ENCODE measurements at places on chromosomes 12 and 14. TPM values are rescaled to one million over a fixed set of nuclear protein-coding genes. Genes with fewer than 3 reads are reported as not detected.

HVCN1 gene
- 12.4 TPM for total RNA-seq

DNA sequence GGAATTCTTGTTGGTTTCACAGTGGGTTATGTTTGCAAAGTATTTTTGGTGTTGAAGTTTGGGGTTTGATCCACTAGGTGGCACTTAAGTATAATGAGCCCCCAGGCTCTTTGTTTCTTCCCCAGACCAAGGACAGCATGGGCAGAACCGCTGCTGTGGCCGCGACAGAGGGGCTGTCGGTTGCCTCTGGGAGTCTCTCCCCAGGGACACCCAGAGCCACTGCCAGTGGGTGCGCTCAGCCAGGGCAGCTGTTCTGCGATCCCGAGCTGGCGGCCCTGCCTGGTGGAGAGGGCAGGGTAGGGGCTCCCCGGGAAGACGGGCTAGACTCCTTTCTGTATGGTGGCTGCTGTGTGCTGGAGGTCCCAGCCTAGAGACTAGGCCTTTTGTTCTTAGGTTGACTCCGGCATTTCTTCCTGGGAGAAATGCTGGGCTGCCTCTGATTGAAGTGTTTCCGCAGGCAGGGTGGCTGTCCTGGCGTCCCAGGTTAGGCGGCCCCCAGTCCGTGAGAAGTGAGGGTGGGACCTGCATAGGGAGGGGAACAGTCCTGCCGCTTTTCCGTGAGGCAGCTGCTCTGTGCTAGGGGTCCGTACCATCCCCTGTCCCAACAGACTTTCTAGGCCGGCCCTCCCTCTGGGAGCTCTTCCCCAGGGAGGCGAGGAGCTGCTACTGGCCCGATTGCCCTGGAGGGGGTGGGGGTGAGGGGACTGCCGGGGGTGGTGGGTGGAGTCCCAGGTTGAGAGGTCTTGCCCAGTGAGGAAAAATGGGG lies 253.1 kb upstream of the PELI2 start:
- DNase-seq = no peak

DNA sequence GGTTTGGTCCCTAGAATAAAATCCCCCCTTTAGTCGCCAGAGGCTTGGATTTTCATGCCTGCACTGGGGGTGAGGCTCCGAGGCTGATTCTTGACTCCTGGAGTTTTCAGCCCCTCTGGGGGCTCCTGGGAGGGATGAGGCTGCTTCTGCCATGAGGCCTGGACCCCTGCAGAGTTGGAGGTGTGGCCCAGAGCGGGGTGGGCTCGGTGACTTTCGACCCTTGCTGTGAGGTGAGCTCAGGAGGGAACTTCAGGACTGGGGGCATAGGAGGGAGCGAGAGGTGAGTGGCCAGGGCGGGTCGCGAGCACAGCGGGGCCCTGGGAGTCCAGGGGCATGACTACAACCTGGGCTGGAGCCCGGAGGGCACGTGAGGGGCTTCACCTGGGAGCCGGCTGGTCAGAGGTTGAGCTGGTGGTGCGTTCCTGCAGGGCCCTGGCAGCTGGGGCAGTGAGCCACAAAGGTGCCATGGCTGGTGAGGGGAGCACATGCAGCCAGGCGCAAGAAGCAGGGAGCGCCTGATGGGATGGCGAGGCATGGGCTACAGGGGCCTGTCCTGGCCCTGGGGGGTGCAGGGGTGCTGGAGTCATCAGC lies 168.2 kb downstream of the KIF26A start:
- no peak for DNase-seq

DNA sequence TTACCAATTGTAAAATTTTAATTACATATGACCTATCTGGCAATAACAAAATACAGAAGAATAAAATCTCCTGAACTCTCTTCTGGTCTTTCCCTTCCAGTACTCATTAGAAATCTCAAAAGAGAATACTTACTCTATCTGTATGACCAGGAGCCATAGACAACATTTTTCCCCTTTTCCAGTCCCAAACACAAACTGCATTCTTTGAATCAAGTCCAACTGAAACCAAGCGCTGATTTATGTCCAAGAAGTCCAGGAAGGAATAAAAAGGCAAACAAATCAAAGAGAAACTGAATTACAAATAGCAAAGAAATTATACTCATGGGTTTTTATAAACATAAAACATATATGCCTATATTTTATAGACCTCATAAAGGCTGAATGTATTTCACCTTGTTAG lies 46.7 kb downstream of the EML5 start:
- no peak for DNase-seq

DNA sequence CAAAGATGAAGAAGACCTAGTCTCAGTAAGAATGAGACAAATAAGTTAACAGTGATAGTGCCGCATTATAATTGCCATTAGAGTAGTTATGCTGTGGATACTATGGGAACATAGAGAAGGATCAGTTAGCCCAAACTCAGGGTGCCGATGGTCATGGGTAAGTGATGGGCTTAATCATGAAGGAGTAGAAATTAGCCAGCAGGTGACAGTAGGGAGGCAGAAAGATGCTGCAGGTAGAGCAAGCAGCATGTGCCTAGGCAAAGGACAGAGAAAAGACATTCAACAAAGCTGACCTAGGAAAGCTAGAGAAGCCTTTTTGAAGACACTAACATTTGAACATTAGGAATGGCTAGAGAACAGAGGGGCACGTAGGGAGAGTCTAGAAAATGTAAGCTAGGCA lies 30.6 kb upstream of the PTPRQ start:
- no peak for DNase-seq

KIF5A gene
- total RNA-seq = 0.21 TPM

GRCh38 chr12:4015225-4016091 lies 142.3 kb upstream of the PARP11 start:
- DNase-seq = no peak

DNA sequence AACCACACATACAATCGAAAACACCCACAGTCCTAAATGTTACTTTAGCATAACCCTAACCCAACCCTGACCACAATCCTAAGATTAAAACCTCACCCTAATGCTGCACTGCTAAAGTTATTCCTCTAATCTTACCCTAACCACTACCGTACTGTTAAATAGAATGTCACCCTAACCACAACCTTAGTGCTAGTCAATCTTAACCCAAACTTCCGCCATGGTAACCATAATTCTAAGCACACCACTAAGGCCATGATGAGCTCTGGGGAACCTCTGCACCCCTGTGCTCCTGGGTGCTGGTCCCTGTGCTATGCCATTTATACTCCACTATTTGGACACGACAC lies 38.0 kb downstream of the LTBP2 start:
- DNase-seq = no peak

SMIM41 gene
- 2.2 TPM for total RNA-seq

TRHDE gene
- 7.5 TPM for total RNA-seq

SPATA7 gene
- 34.0 TPM for total RNA-seq
